ENCODE measurements at places on chromosomes 6 and 20. TPM values are rescaled to one million over a fixed set of nuclear protein-coding genes. Genes with fewer than 3 reads are reported as not detected.

GRCh38 chr20:57378107-57378506, 13.1 kb upstream of the RBM38 start:
- no peak for DNase-seq

DNA sequence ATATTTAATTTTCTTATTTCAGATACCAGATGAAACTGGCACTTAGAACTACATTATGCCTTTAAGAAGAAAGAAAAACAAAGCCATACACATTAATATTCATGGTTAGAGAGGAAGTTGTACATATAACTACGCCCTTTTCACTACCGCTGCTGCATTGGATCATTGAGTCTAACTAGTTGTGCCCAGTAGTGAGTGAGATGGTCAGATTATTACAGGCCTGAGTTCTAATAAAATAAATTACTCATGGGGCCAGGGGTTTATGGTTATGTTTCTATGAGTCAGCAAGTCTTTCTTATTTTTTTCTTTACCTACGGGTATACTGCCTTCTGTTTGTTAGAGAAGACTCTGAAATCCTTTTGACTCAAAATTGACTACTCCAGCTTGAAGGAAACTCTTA, 11.5 kb downstream of the RIOK1 start:
- no peak for DNase-seq

APOBEC2 gene
- 0.73 TPM for polyA plus RNA-seq

- DNase-seq: no peak
Measured at GRCh38 chr20:16054985-16055384, 518.3 kb downstream of the KIF16B start.

TAAR8 gene
- not detected for polyA plus RNA-seq

GRCh38 chr20:20548527-20549266, 163.7 kb downstream of the RALGAPA2 start:
- no peak for DNase-seq

DNAAF9 gene
- polyA plus RNA-seq: 17.7 TPM

- no peak for DNase-seq
Measured at GRCh38 chr6:43715056-43715788, 27.6 kb upstream of the MRPS18A start.

TCP11 gene
- 1.2 TPM for polyA plus RNA-seq

DNA sequence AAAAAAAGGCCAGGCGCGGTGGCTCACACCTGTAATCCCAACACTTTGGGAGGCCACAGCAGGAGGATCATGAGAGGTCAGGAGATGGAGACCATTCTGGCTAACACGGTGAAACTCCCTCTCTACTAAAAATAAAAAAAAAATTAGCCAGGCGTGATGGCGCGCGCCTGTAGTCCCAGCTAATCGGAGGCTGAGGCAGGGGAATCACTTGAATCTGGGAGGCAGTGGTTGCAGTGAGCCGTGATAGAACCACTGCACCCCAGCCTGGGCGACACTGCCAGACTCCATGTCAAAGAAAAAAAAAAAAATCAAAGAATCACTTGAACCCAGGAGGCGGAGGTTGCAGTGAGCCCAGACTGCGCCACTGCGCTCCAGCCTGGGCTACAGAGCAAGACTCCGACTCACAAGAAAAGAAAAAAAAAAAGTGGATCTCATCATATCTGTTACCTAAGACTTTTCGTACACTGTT, 4.2 kb downstream of the RBM39 start:
- DNase-seq: no peak

HMGN3 gene
- 397 TPM for polyA plus RNA-seq

- no peak for DNase-seq
Measured at GRCh38 chr6:167137881-167138280, 15.0 kb downstream of the CCR6 start.

NKX2-2 gene
- not detected for polyA plus RNA-seq

DNA sequence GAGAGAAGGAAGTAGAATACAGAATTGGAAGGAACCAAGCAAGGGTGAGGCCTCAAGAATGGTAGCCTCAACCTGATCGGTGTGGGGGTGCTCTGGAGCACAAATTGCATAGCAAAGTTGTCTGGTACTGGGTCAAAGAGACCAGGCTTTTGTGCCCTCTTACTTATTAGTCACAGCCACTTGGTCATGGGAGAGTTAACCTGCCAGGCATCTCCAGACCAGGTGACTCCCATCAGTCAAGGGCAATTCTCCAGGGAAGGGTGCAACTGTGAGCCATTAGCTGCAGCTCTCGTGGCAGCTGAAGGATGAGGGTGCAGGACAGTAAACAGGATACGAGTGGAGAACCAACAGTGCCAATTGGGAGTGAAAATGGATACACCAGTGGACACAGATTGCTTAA, 47.7 kb upstream of the PLCB4 start:
- DNase-seq: no peak

- DNase-seq: no peak
Measured at GRCh38 chr6:15904651-15905376, 224.1 kb upstream of the MYLIP start.
